ENCODE measurements at places on chromosomes 2 and 18.

DNA sequence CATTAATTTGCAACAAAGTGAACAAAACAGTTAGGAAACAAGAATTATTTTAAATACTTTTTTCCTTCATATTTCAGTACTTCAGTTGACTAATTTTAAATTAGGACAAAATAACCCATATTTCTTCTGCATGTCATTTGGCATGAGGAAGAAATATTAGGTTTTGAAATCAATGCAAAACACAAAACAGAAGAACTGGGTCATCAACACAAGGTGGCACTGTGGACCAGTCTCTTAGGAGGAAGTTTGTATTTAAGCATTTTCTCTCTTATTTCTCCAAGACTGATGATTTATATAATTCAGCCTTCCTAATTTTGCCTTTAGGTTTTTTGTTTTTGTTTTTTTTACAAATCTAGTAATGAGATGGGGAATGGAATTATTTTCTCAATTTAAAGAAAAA is 352.8 kb upstream of the KCNH7 start:
- no peak for DNase-seq

GRCh38 chr2:160269803-160270570 is 69.9 kb upstream of the ITGB6 start:
- peak; percentile 62 for DNase-seq

DNA sequence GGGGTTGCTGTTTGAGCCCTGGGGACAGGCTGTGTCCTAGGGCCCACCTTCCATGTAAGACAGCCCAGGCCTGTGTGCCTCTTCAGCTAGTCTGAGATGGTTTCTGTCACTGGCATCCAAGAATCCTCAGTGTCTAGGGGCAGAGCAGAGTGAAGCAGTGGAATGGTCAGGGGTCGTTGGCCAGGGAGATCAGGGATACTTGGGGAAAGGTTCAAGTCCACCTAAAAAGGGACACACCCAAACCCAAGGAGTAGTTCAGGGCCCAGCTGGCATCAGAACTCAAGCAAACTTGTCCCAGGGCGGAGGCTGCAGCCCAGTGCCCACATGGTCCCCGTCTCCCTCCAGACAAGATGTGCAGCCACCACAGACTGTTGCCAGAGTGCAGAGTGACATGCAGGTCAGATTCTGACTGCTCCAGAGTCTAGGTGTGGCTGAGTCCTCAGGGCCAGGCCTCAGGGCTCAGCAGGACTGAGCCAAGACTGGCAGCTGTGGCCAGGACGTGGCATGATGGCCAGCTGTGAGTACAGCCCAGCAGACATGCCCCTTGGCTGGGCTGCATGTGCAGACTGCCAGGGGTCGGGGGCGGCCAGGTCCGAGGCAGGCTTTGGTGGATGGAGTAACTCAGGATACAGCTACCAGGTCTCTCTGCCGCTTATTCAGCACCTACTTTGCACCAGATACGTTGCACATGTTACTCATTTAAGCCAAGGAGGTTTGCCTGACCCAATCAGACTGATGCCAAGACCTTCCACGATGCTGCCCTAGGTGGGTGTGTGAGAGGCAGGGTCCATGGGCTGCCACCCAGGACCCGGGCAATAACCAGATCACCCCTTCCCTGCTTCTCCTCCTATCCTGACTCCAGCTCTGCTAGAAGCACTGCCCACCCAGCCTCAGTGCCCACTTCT is 146.6 kb downstream of the SMAD7 start:
- DNase-seq, result no peak

DNA sequence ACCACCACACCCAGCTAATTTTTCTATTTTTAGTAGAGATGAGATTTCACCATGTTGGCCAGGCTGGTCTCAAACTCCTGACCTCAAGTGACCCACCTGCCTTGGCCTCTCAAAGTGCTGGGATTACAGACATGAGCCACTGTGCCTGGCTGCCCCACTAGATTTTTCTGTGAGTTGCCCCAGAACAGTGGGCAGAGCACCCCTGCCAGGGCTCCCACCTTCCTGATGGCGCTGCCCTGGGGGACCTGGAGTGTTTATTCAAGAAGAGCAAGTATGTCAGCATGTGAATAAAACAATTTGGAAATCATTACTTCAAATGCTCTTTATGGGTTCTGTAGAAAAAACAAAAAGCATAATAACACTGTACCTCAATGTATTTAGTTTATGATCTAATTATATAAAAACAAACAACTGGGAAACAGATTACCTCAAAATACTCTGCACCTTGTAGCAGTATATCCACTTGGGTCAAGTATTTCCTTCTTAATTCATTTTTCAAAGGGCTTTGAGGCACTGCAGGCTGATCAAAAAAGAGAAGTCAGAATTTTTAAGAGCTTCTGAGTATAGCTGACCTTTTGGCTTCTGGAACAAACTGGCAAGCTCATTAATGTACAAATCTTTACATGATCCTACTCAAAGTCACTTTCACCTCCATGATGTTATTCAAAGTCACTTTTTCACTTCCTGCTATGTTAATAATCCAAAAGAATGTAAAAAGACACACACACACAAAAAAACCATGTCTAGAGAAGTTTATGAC is 8.9 kb downstream of the HJURP start:
- DNase-seq, result no peak

DNA sequence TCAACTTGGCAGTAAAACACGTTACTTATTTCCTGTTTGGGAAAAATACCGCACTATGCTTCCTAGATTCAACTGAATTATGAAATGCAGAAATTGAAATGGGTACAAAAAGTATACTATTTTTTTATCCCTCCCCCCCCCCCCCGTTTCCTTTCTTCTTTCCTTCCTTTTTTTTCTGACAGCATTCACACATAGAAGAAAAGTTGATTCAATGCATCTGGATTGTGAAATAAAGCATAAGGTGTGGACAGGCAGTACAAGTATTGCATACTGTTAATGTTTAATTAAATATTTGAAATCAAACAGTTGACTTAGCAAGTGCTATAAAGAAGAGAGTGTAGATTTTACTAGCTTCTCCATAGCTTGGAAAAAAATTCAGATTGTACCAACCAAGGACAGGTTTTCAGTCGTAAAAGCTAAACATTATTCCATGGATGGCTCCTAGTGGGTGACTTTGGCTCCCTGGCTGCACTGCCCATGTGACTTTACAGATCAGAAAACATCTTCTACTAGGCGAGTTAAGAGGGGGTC is 21.6 kb upstream of the AGFG1 start:
- no peak for DNase-seq
